Naive thymus-derived CD8-positive, alpha-beta T cell (primary cell): ENCODE measurements at places on chromosomes 2 and 18. TPM values are rescaled to one million over a fixed set of nuclear protein-coding genes. Genes with fewer than 3 reads are reported as not detected.

GRCh38 chr2:44242904-44243303 is 32.4 kb upstream of the SLC3A1 start:
- DNase-seq, result no peak

Gene SLC4A5
- polyA plus RNA-seq, result 1.5 TPM

GRCh38 chr2:128595763-128596395 is 277.2 kb upstream of the HS6ST1 start:
- DNase-seq, result no peak

Gene ASB18
- not detected for polyA plus RNA-seq

Gene ALS2
- polyA plus RNA-seq, result 4.0 TPM

GRCh38 chr18:8752329-8752728 is 47.0 kb downstream of the MTCL1 start:
- DNase-seq, result no peak

- DNase-seq, result no peak
These were observed 31.0 kb downstream of the DYNAP start for GRCh38 chr18:54622084-54622483.

DNA sequence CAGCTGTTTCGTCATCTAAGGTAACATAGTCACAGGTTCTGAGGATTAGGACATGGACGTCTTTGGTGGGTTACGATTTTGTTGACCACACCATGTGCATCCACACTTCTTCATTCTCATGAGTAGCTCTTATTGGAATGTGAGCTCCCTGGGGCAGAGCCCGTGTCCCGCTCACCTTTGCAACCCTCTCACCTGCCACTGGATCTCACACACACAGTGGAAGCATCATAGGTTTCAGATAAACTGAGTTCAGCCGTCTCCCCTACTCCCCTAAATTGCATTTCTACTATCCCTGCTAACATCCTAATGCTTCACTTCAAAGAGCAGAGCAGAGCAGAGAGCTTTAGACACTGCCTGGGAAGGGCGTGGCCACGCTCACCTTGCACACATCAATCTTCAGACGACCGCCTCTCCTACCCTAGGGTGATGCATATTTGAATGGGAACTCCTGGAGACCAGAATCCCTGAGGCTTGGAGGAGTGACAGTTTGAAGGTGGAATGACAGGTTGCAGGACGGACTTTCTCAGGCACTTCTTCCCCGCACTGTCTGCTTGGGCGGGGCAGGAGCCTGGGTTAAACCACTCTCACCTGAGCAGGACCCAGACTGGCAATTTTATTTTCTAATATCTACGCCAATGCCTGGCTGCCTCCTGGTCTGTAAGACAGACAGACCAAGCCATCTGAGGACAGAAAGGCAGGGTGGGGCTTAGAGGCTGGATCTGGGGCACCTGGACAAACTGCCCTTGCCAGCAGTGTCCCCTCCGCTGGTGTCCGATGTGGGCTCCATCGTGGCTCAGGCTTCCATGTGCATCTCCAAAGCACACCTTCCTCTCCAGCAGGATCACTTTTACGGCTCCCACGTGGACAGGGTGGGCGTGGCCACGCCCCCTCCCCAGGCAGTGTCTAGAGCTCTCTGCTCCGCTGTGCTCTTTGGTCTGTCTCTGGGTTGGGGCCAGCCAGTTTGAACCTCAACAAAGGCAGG is 229.5 kb upstream of the COPS8 start:
- DNase-seq, result no peak

Gene SKA1
- 0.84 TPM for polyA plus RNA-seq

Gene COPS8
- 51.0 TPM for polyA plus RNA-seq

Gene DSC3
- polyA plus RNA-seq, result not detected

- DNase-seq, result no peak
These were observed 7.0 kb downstream of the USP34 start for GRCh38 chr2:61463769-61464475.

DNA sequence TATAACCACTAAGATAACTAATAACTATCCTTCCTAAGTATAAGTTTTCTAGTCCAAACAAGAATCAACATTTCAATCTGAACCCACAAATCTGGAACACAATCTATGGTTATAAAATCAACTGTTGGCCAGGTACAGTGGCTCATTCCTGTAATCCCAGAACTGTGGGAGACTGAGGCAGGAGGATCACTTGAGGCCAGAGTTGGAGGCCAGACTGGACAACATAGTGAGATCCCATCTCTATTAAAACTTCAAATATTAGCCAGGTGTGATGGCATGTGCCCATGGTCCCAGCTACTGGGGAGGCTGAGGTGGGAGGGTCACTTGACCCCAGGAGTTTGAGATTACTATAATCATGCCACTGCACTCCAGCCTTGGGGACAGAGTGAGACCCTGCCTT is 11.2 kb downstream of the MRPS5 start:
- DNase-seq, result no peak

Gene DQX1
- polyA plus RNA-seq, result not detected

GRCh38 chr2:45044916-45045315 is 35.7 kb upstream of the SIX2 start:
- DNase-seq, result no peak
